T-helper 22 cell (primary cell): ENCODE measurements at places on chromosomes 7 and 10.

DNA sequence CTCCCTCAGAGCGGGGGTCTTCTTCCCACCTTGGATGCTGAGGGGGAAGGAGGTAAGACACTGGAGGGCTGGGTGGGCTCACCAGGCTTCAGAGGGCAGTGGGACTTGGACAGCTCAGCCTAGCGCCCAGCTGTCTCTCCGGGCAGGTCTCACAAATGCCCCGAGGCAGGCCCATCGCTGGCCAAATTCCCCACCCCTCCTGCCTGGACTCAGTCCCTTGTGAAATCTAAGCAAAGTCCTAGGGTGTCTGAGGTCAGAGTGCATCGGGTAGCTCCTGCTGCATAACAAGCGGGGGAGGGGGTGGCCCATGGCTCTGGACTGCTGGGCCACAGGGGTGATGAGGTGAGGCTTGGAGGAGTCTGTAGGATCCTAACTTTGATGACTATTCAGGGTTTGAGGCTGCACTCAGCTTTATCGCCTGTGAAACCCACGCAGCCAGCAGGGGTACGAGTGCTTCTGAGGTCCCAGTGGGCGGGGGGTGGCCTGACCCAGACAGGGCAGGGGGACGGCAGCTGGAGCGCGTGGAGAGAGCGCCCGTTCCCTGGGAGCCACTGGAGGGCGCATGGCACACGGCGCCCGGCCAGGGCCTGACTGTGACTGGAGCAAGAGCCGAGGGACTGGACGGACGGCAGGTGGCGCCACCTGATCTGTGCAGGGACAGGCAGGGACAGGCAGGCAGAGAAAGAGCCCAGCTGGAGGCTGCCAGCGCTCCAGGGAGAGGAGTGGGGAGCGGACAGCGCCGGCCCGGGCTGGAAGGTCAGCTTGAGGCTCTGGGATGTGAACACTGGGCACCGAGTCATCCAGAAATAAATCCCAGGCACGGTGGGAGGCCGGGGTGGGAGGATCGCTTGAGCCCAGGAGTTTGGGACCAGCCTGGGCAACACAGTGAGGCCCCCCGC, 10.0 kb downstream of the CYP2W1 start:
- peak; percentile 84 for DNase-seq

DNA sequence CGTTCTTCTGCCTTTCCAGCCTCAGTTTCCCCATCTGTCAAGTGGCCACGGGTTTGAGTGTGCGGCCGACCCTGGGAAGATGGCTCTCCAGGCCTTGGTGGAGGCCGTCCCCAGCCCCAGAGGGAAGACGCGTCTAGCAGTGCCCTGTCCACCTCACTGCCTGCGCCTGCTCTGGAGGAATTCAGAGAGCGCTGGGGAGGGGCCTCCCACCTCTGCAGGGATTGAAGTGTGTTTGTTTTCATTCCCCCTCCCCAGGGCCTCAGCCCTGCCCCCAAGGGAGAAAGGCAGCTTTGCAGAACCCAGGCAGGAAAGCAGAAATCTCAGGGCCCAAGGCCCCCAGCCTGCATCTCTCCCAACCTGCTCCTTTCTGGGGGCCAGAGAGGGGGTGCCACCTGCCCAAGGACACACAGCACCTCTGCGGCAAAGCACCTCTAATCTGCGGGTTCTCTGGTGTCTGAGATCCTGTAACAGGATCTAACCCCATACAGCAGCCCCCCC, 91.0 kb downstream of the MICALL2 start:
- DNase-seq: no peak

DNA sequence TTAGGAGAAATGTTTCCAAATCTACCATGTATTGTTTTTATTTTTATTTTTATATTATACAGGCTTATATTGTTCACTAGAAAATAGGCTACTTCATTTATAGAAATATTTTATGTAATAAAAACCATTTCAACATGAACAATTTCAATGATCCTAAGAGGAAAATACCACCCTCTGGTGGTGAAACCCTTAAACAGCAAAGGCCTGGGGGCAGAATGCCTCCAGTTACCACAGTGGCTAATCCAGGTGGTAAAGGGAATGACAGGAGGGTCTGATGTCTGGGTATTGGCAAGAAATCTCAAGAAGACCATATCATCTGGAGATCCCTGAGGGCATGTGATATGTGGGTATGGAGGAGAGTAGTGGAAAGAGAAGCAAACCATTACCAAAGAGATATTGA, 19.3 kb downstream of the MACC1 start:
- no peak for DNase-seq

DNA sequence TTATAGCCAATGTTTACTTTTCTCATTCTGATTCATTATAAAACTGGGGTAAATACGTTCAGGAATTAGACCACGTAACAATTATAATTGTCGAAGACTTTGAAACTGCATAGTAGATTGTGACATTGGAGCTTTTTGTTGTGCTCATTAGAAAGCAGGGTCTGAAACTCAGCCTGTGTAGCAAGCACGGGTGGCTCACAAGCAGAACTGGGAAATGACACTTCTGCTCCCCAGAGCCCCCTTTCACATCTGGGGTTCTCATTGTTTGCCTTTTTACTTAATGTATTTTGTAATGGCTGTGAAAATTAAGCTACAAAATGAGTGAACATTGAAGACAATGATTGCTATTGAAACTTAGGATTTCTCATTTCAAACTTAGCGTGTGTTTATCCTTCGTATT, 72.9 kb downstream of the CDHR3 start:
- no peak for DNase-seq

GRCh38 chr7:28560767-28561166, 148.4 kb downstream of the CREB5 start:
- DNase-seq: no peak

DNA sequence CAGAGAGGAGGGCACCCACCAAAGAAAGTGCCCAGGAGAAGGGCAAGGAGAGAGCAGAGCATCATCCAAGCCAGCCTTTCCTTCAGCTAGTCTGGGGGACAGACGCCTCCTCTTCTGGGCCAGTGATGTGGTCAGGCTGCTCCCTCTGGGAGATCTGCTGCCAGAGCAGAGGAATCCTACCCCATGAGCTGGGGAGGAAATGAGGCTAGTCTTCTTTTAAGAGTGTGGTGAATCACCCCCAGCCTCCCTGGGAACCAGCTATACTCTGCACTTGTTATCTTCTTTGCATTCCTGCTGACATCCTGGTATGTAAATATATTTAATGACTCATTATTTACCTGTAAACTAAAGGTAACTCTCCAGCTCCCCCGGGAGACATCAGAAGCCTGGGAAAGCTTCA, 41.6 kb upstream of the EPHB6 start:
- no peak for DNase-seq

DNA sequence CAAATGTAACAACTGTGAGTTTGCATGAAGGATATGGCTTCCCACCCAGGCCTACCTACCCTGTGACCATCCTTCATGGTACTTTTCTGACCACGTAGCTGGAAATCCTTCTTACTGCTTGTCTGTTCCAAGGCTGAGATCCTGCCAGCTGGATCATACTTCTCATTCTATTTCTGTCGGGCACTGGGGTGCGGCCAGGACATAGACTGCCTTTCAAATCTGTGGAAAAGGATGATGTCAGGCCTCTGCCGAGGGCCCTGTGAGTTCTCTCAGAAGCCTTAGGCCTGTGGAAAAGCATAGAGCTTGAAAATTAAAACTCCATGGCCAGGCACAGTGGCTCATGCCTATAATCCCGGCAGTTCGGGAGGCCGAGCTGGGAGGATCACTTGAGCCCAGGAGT, 10.0 kb downstream of the VWC2 start:
- no peak for DNase-seq

DNA sequence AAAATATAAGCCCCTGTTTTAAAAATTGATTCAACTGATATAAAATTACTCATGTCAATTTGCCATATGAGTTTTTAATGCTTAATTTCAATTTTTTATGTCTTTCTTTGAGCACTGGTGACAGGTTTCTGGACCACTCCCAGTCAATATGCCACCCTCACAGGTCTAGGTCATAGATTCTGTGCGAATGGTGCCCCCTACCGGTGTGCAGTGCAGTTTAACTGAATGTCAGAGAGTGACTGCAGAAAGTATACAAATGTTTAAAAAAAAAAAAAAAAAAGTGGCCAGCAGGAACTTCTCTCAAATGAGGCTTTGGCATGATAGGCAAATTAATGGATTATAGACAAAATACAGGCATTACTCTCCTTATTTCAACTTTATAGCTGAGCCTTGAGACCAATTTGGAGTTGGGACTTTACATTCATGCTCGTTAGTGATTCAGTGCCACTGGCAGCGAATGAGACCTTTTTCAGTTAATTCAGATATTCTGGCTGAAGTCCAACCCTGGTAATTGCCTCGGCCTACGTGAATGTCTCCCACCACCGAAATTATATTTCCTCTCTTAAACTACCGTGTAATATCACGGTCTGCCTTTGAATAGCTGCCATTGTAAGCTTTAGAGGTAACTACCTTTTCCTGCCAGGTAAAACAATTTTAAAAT, 427.6 kb downstream of the PHTF2 start:
- DNase-seq: no peak

GRCh38 chr10:60942788-60943315, 1.1 kb downstream of the RHOBTB1 start:
- DNase-seq: no peak

DNA sequence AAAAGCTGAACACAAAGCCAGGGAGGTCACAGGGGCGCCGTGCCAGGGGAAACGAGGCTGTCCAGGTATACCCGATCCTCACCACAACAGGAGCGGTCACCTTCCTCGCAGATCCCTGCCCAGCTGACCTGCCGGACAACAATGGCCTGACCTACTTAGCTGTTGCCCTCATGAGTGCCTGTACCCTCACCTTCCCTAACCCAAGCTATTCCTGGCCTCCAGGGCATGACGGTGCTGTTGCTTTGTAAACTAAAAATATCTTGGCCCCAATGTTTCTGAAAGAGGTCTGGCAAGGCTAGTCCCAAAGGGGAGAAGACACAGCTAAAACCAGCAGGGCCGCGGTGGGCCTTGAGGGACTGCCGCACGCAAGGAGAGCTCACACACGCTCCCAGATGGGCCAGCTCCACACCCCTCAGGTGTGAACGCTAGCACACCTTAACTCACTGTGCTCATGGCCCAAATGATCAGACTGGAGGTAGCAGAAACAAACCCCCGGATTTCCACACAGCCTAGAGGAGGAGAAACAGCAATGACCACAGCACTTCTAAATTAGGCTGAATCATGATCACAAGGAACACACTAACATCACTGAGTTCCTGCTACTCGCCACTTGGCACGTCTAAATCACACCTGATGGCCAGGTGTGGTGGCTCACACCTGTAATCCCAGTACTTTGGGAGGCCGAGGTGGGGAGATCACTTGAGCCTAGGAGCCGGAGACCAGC, 66.3 kb upstream of the CYTH3 start:
- DNase-seq: no peak

DNA sequence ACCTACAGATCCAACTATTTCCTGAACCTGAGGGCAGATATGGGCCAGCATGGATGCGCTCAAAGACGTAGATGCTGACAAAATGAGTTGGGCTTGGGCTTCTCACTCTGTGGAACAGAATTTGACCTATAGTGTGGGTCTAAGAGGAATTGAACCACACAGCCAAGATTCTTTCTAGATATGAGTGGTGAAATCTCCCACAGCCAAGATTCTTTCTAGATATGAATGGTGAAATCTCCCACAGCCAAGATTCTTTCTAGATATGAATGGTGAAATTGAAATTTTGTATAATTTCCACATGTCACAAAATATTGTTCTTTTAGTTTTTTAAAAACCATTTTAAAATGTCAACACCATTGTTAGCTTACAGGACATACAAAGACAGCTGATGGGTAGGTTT, 215.4 kb upstream of the LRGUK start:
- no peak for DNase-seq

- DNase-seq: no peak
Measured at GRCh38 chr7:50448823-50449222, 1.3 kb downstream of the FIGNL1 start.

GRCh38 chr10:98418665-98419468, 3.9 kb upstream of the PYROXD2 start:
- no peak for DNase-seq

DNA sequence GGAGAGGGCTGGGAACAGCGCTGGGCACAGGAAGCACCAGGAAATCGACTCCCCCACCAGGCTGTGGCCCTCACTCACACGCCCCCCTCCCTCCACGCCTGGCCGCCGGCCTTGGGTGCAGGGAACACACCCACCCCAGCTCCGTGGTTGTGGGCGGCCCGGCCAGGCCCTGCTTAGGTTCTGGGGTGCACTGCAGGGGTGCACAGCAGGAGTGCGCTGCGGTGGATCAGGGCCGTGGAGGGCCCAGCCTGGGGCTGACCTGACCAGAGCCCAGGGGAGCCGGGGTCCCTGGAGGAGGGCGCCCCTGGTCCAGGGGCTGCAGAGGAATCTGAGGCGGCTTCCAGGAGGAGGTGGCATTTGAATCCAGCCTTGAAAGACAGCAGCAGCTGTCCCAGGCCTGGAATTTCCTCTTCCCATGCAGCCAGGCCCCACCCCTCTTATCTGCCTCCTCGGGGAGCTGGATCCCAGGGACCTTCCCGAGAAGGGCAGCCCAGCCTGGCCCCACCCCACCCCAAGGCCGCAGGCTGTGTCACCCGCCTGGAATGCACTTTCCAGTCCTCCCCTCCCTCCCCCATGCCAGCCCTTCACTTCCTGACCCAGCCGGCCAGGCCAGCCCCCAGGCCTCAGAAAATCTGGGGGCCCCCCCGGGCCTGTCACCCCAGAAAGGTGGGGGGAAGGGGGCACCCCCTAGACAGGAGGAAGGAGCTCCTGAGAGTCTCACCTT, 18.4 kb upstream of the PDGFA start:
- DNase-seq: no peak

DNA sequence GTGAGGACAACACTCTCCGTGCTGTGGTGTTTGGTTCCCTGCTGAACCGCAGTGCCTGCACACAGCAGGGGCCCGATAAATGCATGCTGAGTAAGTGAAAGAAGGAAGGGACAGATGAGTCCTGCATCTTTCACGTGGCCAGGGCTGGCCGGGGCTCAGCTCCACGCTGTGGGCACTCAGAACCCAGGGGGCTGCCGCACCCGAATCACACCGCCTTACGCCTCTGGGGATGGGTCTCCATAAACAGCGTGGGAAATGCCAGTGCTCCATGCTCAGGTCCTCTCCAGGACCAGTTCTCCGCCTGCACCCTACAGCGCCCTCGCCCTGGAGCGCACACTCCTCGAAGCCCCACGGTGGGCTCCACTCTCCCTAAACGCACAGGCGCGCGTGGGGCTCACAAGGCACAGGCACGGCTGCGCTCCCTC, 38.1 kb downstream of the RASGEF1A start:
- no peak for DNase-seq

- no peak for DNase-seq
Measured at GRCh38 chr7:45684910-45685618, 110.9 kb downstream of the ADCY1 start.

DNA sequence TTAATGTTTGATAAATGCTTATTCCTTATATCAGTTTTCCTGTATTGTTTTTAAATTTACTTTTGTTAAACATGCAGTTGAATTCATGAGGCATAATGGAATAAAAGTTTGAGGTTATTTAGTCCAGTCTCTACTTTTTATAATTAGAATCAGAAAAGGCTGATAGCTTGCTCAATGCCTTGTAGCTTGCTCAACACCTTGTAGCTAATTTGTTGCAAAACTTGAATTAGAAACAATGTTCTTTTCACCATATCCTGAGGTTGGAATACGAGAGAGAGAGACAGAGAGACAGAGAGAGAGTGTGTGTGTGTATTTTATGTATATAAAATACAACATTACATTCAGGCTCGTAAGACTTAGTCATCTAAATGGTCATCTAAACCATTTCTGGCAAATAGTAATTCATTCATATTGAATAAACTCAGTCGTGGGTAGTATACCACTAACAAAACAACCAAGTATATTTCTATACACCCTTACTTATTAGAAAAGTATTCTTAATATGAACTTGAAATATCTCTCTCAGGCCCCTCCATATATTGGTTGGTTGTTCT, 243.5 kb downstream of the ADK start:
- DNase-seq: no peak

GRCh38 chr7:93992421-93993110, 11.6 kb downstream of the BET1 start:
- DNase-seq: no peak
